ENCODE measurements at places on chromosomes 2 and 18. TPM values are rescaled to one million over a fixed set of nuclear protein-coding genes. Genes with fewer than 3 reads are reported as not detected.

DNA sequence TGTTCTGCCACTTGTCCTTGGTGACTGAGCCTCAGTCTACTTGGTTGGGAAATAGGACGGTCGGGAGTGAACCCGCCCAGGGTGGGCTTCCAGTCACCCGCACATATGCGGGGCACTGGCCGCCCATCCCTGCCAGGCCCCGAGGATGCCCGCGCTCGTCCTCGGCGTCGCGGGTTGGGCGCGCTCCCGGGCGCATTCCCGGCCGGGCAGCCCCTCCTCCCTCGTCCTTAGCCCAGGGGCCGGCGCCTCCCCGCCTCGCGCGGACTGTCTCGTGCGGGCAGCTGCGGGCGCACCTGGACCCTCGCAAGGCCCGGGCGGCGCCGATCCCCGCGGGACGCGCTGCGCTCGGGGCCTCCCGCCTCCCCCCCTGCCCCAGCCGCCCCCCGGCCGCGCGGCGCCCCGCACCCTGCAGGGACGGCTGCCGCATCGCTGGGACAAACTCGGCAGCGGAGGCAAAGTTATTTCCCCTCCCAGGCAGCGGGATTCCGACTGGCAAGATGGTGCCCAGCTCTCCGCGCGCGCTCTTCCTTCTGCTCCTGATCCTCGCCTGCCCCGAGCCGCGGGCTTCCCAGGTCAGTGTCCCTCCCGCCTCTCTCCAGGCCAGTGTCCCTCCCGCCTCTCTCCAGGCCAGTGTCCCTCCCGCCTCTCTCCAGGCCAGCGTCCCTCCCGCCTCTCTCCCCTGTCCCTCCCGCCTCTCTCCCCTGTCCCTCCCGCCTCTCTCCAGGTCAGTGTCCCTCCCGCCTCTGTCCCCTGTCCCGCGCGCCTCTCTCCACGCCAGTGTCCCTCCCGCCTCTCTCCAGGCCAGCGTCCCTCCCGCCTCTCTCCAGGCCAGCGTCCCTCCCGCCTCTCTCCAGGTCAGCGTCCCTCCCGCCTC is at the start of gene FBLN7:
Gene FBLN7, plus strand, starts transcription at position 227 of the 874 bp plus-strand sequence. Its CDS starts 271 bp downstream, at position 498.
- DNase-seq = no peak

DNA sequence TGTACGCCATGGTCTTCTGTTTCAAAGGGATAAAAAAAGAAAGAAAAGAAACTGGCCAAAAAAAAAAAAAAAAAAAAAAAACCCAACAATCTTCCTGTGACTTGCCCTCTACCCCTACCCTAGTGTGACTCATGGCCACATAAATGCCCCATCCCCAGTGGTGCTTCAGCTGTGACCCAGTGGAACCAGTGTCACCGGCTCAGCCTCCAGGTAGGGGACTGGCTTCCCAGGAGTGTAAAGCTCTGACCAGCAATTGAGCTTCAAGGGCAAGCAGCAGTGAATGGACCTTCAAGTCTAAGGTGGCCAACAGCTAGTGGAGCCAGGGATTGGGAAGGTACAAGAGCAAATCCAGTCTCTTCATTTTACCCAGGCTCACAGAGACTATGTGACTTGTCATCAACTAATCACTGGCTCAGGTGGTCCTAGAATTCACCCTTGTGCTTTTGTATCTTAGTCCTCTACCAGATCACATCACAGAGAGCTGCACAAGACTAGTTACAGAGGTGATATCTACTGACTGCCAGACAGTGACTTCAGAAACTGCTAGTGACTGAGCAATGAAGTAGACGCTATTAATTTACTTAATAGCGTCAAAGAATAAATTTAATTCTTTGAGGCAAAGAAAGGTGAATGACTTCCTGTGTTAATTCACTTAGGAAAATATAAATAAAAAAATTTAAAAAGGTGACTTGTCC is 1.3 kb upstream of the TGFBRAP1 start:
- no peak for DNase-seq

DNA sequence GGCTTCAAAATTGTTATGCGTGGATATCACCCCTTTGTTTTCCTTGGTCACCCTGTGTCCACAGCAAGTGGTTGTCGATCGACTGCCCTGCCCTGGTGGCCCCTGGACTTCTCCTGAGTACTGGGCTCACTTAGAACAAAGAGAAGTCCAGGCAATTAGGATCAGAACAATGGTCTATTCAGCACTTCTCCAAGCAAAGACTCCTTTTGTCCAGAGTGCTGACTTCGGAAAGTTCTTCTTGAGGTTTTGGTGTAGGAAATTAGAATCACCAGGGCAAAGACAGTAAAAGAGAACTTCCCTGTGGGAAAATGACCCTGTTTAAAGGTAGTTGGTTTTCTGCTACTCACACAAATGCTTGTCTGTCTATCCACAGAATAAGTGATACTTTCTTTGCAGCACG is 173.9 kb downstream of the FHOD3 start:
- no peak for DNase-seq

Gene CAPN14
- total RNA-seq = 0.14 TPM

Gene ADAM23
- total RNA-seq = 0.87 TPM
